Left kidney (tissue), 8 donors: ENCODE measurements at places on chromosomes 12 and 14. TPM values are rescaled to one million over a fixed set of nuclear protein-coding genes. Genes with fewer than 3 reads are reported as not detected.

The HOXC12 gene
- not detected for polyA plus RNA-seq

The KCNC2 gene
- polyA plus RNA-seq: 0.55 TPM

GRCh38 chr14:69115407-69116185, 37.3 kb downstream of the DCAF5 start:
- DNase-seq: no peak

GRCh38 chr14:64119500-64119899, 174.7 kb downstream of the ESR2 start:
- no peak for DNase-seq

DNA sequence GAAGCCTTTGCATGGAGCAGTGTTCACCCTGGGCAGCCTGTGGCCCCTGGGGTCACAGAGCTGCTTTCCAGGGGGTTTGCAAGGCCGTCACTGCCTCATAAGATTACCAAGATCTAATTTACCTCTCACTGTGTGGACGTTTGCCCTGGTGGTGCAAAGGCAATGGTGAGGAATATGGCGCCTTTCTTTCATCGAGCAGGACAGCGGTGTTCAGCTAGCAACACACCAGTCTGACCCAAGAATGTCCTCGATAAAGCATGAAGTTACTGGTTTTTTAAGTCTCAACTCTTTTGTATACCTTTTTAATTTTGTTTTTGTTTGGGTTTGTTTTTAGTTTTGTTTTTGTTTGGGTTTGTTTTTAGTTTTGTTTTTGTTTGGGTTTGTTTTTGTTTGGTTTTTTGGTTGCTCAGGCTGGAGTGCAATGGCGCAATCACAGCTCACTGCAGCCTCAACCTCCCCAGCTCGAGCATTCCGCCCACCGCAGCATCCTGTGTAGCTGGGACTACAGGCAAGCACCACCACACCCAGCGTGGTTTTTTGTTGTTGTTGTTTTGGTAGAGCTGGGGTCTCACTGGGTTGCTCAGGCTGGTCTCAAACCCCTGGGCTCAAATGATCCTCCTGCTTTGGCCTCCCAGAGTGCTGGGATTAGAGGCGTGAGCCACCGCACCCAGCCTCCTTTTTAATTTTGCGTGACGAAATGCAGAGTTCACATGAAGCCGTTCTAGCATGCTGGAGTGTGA, 57.9 kb downstream of the PPP2R5C start:
- no peak for DNase-seq

The CDH24 gene
- polyA plus RNA-seq: 28.7 TPM

GRCh38 chr12:11040162-11040561, 9.0 kb upstream of the TAS2R31 start:
- DNase-seq: no peak
